ENCODE measurements at places on chromosomes 7 and 10. TPM values are rescaled to one million over a fixed set of nuclear protein-coding genes. Genes with fewer than 3 reads are reported as not detected.

The UBE2D1 gene
- 14.2 TPM for total RNA-seq

The C10orf143 gene
- 11.6 TPM for total RNA-seq

DNA sequence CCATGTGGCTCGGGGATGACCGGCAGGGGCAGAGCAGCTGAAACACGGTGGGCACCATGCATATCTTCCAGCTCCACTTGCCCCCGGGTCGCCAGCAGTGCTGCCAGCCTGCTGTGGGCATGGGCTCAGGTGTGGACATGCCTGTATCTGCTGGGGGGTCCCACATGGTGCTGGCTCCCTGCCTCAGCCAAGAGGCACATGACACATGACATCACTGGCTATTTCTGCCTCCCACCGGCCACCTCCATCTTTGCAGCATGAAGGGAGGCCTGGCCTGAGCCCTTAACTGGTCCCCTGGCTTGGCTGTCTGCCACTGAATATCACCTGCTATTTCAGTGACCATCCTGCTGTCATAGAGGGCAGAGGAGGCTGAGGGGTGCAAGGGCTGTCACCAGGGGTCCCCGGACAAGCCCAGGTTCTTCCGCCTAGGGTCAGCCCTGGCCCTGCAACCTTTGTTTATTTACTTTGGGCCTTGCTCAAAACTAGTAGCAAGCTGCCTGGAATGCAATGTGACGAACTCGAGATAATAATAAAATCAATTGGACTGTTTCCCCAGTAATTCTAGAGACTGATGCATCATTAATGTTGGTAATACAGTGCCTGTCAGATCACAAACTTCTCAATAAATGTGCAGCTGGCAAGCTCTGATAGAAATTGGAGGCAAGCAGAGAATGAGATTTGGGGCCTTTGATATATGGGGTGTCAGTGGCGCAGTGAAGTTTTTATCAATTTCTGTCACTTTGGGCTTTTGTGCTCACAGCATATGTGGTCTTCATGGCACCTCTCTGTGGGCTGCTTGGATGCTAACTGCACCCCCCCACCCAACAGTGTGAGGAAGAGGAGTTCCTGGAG lies 28.5 kb downstream of the ZMIZ1 start:
- DNase-seq = no peak

The ELN gene
- total RNA-seq = 31.9 TPM

DNA sequence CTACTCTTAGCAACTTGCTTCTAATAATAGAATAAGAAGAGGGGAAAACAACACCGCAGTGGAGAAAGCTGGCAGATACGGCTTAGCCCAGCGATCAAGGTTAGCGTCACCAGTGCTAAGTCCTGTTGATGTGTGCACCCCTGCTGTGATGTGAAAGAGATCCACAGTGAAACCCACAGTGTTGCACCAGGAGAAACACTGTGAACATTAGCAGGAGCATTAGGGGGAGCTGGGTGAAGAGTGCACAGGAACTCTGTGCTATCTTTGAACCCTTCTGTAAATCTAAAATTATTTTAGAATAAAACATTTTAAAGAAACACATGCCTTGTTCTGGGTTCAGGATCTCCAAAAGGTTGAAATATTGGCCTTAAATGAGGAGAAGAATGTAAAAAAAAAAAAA lies 154.1 kb upstream of the UNC5B start:
- no peak for DNase-seq

GRCh38 chr10:77490534-77491314 lies 146.9 kb downstream of the KCNMA1 start:
- no peak for DNase-seq
